ENCODE measurements at places on chromosomes 3 and 15. TPM values are rescaled to one million over a fixed set of nuclear protein-coding genes. Genes with fewer than 3 reads are reported as not detected.

Gene NEO1
- polyA plus RNA-seq, result 121 TPM

Gene LSMEM2
- polyA plus RNA-seq, result 1.1 TPM

Gene SERPINI2
- 5.8 TPM for polyA plus RNA-seq

Gene RASL12
- polyA plus RNA-seq, result 6.4 TPM

Gene ZIC4
- polyA plus RNA-seq, result 21.6 TPM

Gene CYP8B1
- 0.09 TPM for polyA plus RNA-seq

DNA sequence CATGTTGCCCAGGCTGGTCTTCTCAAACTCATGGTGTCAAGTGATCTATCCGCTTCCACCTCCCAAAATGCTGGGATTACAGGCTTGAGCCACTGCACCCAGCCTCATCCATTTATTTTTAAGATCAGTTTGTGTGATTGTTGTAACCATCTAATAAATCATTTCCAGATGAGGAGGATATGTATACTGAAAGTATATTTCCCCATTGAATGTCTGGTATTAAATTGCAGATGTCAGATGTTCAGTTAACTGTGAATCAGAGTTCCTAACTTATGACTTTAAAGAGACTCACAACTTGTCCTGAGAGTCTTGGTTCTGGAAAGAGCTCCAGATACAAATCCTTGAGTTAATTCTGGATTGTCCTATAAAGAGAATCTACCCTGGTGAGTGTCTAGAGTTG, 62.4 kb downstream of the TRIM71 start:
- H3K27me3 ChIP-seq, result no peaks in the 10 kb centered on the region
- H3K27ac ChIP-seq, result no peak overlapping the region
- H3K36me3 ChIP-seq, result no peaks in the 10 kb centered on the region

DNA sequence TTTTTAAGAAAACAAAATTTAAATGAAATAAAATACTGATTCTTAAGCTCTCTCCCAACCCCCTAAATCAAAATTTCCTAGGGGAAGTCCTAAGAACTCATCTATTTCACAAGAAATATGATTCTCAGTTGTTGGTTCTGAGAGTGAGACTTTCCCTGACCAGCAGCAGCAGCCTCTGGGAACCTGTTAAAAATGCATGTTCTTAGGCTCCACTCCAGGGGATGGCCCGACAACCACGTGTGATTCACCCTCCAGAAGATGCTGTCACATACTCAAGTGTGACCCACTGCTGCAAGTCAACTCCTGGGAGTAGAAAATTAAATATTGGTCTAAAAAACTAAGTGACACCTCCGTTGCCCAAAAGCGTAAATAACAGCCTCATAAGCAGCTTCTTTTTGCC, 343.2 kb upstream of the NR2F2 start:
- H3K4me1 ChIP-seq, result no peaks in the 10 kb centered on the region
- no peak overlapping the region for H3K27ac ChIP-seq
- no peak for DNase-seq
- no peaks in the 10 kb centered on the region for H3K36me3 ChIP-seq

DNA sequence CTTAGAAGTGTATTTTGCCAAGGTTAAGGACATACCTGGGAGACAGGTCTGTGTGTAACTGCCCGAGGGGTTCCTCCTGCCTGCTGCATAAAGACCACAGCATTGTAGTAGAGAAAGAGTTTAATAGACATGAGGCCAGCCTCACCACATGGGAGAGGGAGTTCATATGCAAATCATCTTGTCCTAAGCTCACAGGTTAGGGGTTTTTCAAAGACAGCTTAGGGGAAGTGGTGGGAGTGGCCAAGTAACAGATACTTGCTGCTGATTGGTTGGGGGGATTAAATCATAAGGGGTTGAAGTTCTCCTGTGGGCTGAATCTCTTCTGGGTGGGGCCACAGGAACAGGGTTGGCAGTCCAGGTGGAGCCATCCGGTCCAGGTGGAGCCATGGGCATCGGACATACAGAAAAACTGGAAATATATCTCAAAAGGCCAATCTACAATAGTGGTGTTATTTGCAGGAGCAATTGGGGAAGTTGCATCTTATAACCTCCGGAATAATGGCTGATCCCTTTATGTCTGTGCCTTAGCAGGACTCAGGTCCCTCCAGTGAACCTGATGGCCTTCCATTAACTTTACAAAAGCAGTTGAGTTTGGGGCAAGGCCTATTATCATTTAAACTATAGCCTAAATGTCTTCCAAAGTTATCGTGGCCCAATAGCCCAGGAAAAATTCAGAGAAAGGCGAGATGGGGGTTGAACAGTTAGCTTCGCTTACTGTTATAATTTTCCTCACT, 86.0 kb upstream of the MFGE8 start:
- no peak overlapping the region for H3K27ac ChIP-seq
- DNase-seq, result no peak

DNA sequence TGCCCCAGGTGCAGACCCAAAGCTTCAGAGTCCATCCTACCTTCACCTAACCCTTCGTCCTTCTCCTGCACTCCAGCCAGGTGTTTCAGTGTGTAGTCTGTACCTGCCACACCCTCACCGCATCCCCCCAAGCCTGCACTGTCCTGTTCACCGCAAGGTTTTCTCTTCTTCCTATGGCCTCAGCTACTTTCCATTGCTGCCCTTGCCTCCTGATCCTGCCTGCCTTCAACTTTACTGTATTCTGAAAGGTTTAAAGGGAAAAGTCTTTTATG, 9.3 kb downstream of the GPR160 start:
- H3K27me3 ChIP-seq, result peaks cover under 1% of the 10 kb centered on the region
- H3K4me1 ChIP-seq, result no peaks in the 10 kb centered on the region
- no peak overlapping the region for H3K4me3 ChIP-seq

DNA sequence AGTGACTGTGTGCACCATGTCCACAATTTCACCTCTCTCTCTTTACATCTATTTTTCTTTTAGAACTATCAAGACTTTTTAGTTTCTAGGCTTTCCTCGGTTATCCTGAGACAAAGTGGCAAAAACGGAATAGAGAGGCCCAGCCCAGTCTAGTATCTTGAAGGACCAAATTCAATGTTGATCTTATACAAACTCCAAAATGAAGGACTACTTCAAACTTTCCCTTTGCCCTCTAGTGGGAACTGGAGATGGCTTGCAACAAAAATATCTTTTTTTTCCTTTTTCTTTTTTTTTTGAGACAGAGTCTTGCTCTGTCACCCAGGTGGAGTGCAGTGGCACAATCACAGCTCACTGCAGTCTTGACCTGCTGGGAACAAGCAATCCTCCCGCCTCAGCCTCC, 338.5 kb upstream of the UMPS start:
- H3K27me3 ChIP-seq, result no peaks in the 10 kb centered on the region
- H3K4me3 ChIP-seq, result no peak overlapping the region
- H3K27ac ChIP-seq, result no peak overlapping the region
- H3K4me1 ChIP-seq, result no peaks in the 10 kb centered on the region
- no peaks in the 10 kb centered on the region for H3K36me3 ChIP-seq

DNA sequence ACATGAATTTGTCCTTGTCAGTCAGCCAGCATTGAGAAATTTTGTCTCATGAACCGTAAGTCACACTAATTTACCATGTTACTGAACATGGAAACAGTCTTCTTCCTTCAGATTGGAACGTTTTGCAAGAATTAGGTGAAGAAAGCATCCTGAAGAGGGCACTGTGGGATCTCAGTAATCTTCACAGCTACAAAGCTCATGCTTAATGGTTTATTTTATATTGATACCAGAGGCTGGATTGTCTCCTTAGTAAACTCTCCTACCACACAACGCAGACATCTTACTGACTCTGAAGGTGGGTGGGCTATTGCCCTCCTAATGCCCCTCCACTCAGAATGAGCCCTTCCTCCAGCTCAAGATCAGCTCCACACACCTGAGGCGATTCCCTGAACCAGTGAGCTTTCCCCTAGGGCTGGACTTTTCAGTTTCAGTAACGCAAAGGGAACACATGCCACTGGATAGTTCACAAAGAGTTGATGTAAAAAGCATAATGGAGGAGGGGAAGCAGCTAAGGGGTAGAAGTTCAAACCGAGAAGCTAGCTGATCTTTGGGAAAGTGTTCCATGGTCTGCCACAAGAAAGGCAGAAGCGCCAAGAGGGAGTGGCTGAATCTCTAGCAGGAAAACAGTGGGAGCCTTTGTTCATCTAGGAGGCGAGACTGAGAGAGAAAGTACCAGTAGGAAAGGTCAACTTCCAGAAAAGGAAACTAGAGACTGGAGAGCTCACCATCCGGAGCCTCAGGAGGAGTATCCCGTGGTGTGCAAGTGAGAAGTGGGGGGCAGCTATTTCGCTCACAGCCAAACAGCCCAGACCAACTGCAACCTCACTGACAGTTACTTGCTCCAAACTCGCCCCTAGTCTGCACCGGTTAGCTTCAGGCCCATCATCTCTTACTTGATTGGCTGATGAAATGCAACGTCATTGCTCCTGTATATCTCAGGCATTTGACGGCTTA, at the start of gene SLC9C1:
Gene SLC9C1, minus strand, starts transcription at position 849 of the 954 bp plus-strand sequence. CDS start 7,425 bp downstream, outside the sequence.
- peaks cover 4% of the 10 kb centered on the region for H3K4me1 ChIP-seq
- DNase-seq, result peak; percentile 94
- H3K27me3 ChIP-seq, result no peaks in the 10 kb centered on the region
- H3K27ac ChIP-seq, result peak within 1 kb of the TSS; percentile 93

- DNase-seq, result no peak
- H3K27me3 ChIP-seq, result no peaks in the 10 kb centered on the region
- H3K4me3 ChIP-seq, result no peak overlapping the region
- peaks cover 3% of the 10 kb centered on the region for H3K36me3 ChIP-seq
- no peaks in the 10 kb centered on the region for H3K4me1 ChIP-seq
These were observed 118.0 kb downstream of the GSK3B start for GRCh38 chr3:119976214-119976613.

DNA sequence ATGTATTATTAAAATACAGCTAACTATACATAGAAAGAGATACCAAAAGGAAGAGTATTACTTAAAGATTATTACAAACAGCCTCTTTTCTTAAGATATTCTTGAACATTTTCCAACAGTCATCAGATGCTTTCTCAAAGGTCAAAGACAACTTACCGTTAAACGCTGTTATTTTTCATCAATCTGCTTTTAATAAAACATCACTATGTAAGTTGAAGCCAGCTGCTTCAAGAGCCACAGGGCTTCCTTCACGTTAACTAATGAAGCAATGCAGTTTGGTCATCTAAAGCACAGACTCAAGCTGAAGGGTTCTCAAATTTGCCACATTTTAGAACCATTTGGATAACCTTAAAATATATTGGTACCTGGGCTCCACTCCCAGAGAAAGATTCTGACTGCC, 578.8 kb downstream of the ROBO2 start:
- no peak for DNase-seq
- peaks cover 7% of the 10 kb centered on the region for H3K36me3 ChIP-seq
- no peak overlapping the region for H3K4me3 ChIP-seq
- H3K4me1 ChIP-seq, result no peaks in the 10 kb centered on the region
- no peak overlapping the region for H3K27ac ChIP-seq
- H3K27me3 ChIP-seq, result no peaks in the 10 kb centered on the region

DNA sequence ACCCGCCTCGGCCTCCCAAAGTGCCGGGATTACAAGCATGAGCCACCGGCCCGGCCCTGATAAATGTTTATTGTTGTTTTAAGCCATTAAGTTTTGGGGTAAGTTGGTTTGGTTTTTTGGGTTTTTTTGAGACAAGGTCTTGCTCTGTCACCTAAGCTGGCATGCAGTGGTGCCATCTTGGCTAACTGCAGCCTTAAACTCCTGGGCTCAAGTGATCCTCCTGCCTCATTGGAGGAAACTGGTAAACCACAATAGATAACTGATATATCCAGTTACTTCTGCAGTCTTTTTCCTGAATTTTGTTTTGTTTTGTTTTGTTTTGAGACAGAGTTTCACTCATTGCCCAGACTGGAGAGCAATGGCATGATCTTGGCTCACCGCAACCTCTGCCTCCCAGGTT, 4.2 kb downstream of the SLC25A20 start:
- H3K4me1 ChIP-seq, result peaks cover 18% of the 10 kb centered on the region
- H3K36me3 ChIP-seq, result peaks cover 5% of the 10 kb centered on the region
- no peak overlapping the region for H3K27ac ChIP-seq
- H3K27me3 ChIP-seq, result no peaks in the 10 kb centered on the region
- no peak overlapping the region for H3K4me3 ChIP-seq

GRCh38 chr3:55013145-55013925, 85.5 kb upstream of the LRTM1 start:
- no peaks in the 10 kb centered on the region for H3K36me3 ChIP-seq
- no peak overlapping the region for H3K27ac ChIP-seq
- no peaks in the 10 kb centered on the region for H3K4me1 ChIP-seq
- H3K27me3 ChIP-seq, result no peaks in the 10 kb centered on the region
- H3K4me3 ChIP-seq, result no peak overlapping the region
- DNase-seq, result no peak

DNA sequence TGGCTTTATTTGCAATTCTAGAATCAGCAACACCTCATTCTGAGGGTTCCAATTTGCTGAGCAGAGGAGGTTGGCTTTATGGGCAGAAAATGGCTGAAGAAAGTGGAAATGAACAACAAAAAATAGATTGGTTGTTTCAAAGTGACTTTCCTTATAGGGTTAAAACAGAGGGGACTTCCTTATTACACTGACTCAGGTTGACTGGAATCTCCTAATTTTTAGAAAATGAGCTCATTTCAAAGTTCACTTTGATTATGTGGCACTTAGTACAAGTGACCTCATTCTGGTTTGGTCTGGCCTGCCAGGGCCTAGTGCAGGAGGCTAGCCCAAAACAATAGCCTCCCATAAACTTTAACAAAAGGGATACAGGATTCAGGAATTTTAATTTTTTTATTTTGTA, 41.4 kb downstream of the NFKBIZ start:
- DNase-seq, result no peak
- no peaks in the 10 kb centered on the region for H3K4me1 ChIP-seq

- peak; percentile 80 for DNase-seq
- H3K4me3 ChIP-seq, result no peak overlapping the region
- H3K36me3 ChIP-seq, result no peaks in the 10 kb centered on the region
- no peaks in the 10 kb centered on the region for H3K27me3 ChIP-seq
- peaks cover 5% of the 10 kb centered on the region for H3K4me1 ChIP-seq
- H3K27ac ChIP-seq, result no peak overlapping the region
These were observed 191.0 kb downstream of the SATB1 start for GRCh38 chr3:18233987-18234716.

Measured in spinal cord (tissue), 10 donors.